ENCODE measurements at places on chromosomes 6 and 20. TPM values are rescaled to one million over a fixed set of nuclear protein-coding genes. Genes with fewer than 3 reads are reported as not detected.
A peak's percentile ranks its signal among the peaks of the same experiment; 100 is the strongest.

C6orf15 gene
- not detected for polyA plus RNA-seq

PHF1 gene
- 67.6 TPM for polyA plus RNA-seq

MATN4 gene
- polyA plus RNA-seq = not detected

HCRTR2 gene
- polyA plus RNA-seq = not detected

PSMF1 gene
- 48.4 TPM for polyA plus RNA-seq

AMD1 gene
- polyA plus RNA-seq = 30.4 TPM

PPP1R16B gene
- 5.1 TPM for polyA plus RNA-seq

CLVS2 gene
- polyA plus RNA-seq = 0.40 TPM

CLIC5 gene
- 24.0 TPM for polyA plus RNA-seq

SYS1 gene
- 40.3 TPM for polyA plus RNA-seq

ANKEF1 gene
- 6.5 TPM for polyA plus RNA-seq

DNA sequence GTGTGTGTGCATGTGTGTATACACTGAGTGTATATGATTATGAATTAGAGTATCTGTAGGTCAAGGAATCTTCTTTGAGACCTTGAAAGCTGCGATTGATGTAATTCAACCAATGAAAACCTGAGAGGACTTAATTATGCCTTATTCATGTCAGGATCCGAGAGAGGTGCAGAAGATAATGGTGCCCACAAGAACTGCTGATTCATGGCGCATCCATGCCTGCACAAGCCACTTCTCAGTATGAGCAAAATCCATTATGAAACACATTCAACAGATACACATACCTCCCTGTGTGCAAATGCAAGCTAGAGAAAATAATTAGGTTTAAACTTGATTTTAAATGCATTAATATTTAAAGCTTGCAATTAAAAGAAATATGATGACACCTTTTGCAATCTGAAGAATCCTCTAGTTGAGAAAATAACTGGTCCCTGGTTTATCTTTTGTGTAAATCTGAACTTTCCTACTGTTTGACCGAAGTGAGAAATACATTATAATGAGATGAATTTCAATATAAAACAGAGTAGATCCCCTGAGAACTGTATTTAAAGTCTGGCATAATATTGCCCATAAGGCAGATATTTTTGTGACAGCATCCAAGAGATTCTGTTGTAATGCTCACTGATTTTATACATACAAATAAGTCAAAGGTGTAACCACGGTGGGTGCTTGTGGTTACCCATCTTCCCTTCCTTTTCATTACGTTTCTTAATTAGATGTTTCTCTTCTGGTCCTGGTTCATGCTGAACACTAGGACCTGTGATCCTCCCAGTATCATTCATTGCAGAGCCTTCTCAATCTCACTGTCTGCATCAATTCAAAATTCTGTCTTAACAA lies 45.6 kb downstream of the LY86 start:
- no peak for DNase-seq

DNA sequence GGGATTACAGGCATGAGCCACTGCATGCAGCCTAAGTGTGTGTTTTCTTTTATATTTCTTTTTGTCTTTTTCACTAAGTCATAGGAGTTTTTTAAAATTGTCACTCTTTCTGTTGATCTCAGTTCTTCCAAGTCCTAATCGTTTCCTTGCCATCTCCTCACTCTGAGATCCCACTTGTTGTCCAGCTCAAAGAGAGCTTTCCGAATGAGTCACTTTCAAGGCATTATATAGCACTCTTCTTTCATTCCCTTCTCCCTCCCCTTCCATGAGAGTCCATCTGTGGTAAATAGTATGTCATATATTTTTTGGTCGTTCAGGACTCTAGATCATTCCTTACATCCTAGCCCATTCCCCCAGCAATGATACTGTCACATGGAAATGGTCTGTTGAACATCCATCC lies 4.3 kb downstream of the VAPB start:
- no peak for DNase-seq

GRCh38 chr6:54697424-54697823 lies 149.1 kb upstream of the FAM83B start:
- DNase-seq = no peak

GRCh38 chr6:20497216-20498040 lies 36.8 kb upstream of the CDKAL1 start:
- DNase-seq = no peak

GRCh38 chr6:43058531-43058930 lies 703 bp downstream of the MRPL2 start:
- DNase-seq = no peak

GRCh38 chr6:9408402-9409117 lies 973.2 kb upstream of the SLC35B3 start:
- DNase-seq = no peak

DNA sequence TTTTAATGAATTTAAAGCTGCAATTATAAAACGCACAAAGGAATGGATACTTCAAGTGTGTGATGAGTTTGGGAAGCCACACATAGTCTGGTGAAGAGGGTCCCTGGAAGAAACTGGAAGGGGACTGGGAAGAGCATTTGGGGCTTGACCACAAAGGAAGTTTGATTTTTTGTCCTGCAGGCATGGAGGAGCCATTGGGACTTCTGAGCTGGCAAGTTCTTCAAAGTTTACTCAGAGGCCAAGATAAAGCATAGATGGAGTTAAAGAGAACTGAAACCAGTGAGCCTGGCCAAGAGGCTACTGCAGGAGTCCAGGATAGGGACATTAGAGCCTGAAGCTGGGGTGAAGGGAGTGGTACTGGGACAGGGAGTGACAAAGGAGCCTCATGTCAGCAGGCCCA lies 95.0 kb downstream of the AIG1 start:
- DNase-seq = no peak

- no peak for DNase-seq
Measured at GRCh38 chr6:139249395-139249794, 42.4 kb downstream of the TXLNB start.

- peak; percentile 82 for DNase-seq
Measured at GRCh38 chr6:11273406-11274065, 41.1 kb upstream of the NEDD9 start.

DNA sequence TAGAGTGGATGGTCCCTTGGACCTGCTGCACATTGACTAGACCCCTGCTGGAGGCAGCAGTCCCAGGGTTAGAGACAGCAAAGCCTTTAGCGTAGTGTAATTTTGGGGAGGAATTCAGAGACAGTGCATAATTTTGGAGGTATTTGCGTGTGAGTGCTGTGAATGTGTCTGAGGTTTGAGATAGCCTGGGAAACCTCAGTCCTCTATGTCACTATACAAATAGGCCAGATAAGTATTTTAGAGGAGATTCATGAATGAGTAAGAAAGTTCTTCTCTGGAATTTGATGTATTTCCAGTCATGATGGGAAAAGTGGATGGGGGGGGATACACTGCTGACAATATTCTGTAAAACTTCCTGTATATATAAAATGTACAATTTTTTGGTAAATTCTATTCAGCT lies 25.8 kb upstream of the MTRF1L start:
- DNase-seq = no peak

- no peak for DNase-seq
Measured at GRCh38 chr6:53321701-53322100, 27.0 kb downstream of the ELOVL5 start.

- peak; percentile 66 for DNase-seq
Measured at GRCh38 chr6:31819871-31820299, 4.5 kb downstream of the HSPA1A start.

DNA sequence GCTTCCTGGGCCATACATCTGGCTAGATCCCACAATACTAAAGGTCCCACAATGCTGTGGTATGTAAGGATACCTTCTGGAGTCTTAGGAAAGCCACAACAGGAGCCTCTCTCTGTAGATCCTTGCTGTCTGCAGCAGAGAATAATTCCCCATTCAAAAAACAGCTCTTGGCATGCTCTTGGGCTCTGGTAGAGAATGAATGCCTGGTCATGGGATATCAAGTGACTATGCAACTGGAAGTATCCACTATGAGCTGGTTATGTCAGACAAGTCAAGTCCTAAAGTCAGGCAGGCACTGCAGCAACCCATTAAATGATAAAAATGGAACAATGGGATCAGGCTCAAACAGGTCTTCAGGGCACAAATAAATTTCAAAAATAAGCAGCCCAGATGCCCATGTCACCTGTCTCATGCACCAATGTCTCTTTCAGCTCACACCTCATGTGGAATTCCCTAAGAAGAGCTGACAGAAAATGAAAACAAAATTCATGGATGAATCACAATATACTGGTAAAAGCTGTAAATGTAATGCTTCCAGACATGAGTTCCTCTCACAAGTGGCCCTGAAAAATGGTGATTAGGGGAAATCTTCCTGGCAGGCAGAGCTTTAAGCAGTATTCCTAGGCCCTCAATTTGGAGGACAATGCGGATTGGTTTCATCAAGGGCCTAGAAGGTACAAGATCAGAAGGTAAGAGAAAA lies 4.3 kb downstream of the AK9 start:
- DNase-seq = no peak

DNA sequence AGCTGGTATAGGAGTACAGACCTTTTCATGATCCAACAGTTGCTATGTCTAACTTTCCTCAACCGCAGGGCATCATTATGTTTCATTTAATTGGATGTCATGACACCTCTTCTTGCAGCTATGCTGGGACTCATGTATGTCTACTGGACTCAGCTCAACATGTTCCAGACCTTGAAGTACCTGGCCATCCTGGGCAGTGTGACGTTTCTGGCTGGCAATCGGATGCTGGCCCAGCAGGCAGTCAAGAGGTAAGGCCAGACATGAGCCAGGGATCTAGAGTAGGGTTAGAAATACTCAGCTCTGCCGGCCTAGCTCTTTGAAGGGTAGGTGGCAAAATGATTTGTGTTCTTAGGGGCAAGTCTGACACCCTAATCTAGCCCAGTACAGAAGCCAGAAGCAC lies 25.2 kb downstream of the GHRH start:
- DNase-seq = no peak

- no peak for DNase-seq
Measured at GRCh38 chr6:69881322-69882151, 15.2 kb downstream of the COL19A1 start.

DNA sequence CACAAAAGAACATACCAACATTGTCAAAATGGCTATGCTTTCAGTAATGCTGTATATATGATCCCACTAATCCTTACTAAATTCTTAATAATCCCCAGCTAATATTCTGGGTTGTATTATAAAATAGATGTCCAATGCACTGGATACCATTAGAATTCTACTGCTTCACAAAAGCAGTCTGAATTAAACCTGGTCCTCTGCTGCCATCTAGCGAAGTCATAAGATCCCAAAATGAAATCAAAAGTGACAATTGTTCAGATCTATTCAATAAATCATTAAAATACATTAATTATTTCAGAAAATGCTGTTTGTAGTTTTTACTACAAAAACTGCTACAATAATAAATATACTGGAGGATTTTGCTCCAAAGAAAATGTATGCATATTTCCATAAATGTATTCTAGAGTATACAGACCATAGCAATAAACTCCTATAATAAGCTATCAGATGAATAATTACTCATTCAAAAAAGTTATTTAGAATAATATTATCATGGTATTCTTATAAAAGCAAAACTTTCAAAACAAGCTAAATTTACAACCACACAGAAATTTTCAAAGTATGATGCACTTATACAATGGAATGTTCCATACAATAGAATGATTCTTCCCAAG lies 92.6 kb downstream of the RNGTT start:
- peak; percentile 72 for DNase-seq

- DNase-seq = no peak
Measured at GRCh38 chr6:151616091-151616513, 122.3 kb downstream of the CCDC170 start.

DNA sequence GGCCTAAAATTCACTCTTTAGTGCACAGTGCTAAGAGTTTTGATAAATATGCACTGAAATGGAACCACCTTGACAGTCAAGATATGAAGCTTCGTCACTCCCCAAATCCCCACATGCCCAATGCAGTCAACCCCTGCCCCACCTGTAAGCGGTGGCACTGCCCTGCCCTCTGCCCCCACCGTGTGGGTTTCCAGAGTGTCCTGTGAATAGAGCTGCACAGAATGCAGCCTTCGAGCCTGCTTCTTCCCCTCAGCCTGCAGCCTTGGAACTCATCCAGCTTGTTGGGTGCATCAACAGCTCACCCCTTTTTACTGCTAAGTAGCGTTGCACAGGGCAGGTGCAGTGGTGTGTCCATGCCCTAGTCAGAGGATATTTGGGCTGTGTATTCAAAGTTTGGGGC lies 216.3 kb downstream of the SYNDIG1 start:
- no peak for DNase-seq

DNA sequence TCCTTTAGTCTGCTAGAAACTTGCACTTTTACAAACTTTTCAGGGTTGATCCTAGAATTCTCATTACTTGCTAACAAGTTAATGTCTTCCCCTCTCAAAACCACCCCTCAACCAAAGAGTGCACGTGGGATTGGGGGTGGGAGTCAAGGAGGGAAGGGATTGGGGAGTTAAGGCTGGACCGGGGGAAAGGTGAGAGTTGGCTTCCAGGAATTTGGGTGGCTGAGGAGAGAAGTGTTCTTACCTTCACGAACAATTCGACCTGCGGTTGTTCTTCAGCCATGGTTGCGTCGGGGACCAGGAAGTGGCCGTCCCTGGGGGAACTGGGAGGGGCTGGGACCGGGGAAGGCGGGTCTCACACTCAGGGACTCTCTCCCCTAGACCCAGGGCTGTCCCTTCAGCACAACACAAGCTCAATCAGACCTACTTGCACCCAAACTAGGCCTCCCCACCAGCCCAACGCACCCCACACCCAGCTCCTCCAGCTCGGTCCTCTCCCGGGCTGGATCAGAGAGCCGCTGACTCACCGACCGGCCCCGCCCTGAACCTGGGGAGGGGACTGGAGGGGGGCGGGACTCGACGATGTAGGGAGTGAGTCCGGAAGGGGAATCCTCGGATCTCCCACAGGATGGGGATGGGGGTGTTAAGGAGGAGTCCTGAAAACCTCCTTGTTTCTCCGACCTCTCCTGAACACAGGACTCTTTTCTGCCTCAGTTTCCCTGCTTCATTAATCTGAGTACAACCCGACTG lies at the start of gene CLIC1:
Gene CLIC1 (minus strand): TSS at position 510 of the 747 bp plus-strand sequence. CDS start 230 bp downstream, at position 280.
- DNase-seq = peak; percentile 95

DNA sequence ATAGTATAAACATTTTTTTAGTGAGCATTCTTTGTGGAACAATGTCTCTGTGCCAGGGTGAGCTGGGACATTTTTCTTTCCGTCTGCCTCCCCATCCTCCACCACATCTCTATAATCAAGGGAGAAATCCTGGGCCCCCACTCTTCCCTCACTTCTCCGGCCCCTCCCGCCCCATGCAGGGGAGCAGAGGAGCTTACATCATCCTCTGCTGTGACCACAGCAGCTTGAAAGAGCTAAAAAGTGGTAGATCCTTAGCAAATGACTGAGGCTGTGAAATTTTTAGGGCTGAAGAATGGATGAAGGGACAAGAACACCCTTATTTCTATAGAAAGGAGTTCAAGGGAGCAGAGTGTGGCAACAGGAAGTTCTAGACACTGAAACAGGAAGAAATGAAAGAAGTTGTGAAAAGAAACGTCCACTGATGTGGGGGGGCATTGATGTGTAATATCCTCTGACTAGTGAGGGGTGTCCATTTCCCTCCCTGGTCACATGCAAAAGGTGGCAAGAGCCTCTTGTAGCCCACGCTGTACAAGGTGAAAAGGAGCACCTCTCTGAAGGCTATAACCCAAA lies 380.3 kb upstream of the JARID2 start:
- DNase-seq = no peak

DNA sequence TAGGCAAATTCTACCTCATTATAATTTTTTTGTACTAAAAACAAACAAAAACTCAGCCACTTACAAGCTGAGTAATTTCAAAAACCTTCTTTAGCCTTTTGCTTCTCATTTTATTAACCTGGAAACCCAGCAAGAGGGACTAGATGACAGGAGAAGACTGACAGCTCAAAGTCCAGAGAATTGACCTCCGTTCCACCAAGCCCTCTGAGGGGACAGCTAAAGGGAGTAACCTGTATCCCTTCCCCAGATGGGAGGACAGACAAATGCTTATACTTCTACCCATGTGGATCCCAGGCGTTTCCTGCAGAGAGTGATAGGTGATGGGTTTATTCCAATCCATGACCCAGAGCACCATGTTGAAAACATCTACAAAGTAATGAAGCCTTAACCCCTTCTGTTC lies 18.5 kb upstream of the MTRES1 start:
- DNase-seq = peak; percentile 15

All from small intestine (tissue), 16 donors.